ENCODE measurements at places on chromosomes 2 and 18.

GRCh38 chr2:195848119-195848899, 191.3 kb downstream of the SLC39A10 start:
- no peak for DNase-seq

GRCh38 chr2:107801498-107801897, 25.2 kb upstream of the RGPD4 start:
- DNase-seq, result no peak

DNA sequence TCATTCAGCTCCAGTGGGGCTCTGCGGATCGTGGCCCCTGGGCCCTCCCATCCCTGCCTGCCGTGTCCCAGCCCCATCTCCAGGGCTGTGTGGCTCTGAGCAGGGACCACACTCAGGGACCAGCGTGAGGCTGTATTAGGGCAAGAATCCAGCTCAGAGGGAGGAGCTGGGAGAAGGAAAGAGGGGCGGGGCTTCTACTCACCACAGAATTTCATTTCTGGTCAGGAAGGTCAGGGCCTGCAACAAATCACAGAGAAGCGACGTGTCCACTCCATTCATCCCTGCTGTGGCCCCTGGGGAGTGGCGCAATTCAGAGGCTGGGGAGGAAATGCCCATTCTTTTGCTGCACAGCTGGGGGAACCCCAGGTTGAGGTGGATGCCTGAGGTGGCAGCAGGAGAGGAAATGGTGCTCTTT, 828 bp downstream of the CIB4 start:
- DNase-seq, result no peak

GRCh38 chr2:16629044-16629443, 36.6 kb downstream of the CYRIA start:
- no peak for DNase-seq

DNA sequence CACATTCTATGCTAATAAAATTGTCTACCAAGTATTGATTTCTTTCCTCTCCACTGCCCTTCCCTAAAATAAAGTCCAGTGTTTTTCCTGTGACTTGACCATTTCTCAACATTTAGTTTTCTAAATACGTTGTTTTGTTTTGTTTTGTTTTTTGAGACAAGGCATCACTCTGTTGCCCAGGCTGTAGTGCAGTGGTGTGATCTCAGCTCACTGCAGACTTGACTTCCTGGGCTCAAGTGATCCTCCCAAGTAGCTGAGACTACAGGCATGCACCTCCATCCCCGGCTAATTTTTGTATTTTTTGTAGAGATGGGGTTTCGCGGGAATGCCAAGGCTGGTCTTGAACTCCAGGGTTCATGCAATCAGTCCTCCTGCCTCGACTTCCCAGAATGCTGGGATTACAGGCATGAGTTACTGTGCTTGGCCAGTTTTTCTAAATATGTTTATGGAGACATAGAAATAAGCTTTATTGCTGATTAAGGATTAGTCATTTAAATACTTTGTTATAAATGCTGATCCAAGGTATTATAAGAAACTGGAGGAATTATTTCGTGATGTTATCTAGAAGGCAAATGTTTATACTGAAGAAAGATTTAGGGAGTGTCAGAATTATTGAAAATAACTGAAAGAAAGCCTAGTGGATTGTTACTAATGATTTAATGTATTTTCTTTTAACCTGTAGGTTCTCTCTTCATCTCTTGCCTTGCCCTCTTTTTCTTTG, 5.7 kb upstream of the HTR2B start:
- DNase-seq, result no peak

- no peak for DNase-seq
These were observed 1027.2 kb upstream of the ACVR2A start for GRCh38 chr2:146817613-146818012.

DNA sequence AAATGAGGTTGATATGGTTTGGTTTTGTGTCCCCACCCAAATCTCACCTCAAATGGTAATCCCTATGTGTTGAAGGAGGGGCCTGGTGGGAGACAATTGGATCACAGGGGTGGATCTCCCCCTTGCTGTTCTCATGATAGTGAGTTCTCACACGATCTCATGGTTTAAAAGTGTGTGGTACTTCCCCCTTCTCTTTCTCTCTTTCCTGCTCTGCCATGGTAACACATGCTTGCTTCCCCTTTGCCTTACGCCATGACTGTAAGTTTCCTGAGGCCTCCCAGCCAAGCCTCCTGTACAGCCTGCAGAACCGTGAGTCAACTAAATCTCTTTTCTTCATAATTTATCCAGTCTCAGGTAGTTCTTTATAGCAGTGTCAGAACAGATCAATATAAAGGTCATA, 24.7 kb upstream of the FAM124B start:
- DNase-seq, result no peak

DNA sequence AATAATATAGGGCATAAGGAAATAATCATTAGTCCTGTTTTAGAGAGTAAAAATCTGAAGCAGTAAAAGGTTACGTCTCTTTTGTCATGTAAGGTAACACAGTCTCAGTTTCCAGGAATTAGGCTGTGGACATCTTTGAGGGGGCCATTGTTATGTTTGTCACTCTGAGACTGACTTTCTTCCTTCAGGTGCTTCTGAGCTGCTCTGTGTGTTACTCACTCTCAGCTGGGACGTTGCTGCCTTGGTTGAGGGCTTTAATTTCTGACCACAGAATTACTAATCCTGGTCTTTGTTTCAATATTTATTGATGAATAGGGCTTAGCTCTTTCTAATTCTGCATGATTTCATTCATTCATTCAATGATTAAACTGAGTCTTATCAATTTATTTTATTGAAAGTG, 55.9 kb upstream of the SLC38A11 start:
- no peak for DNase-seq

DNA sequence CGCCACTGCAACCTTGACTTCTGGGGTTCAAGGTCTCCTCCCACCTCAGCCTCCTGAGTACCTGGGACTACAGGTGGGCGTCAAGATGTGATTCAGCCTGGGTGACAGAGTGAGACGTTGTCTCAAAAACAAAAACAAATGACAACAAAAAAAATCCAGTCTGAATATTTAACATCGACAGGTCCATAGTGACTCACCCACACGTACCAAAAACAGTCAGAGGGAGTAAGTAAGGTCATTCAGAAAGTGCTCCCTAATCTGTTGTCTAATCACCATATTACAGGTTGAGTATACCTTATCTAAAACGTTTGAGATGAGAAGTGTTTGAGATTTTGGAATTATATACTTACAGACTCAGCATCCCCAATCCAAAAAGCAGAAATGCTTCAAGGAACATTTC, 24.4 kb downstream of the SAP130 start:
- DNase-seq, result no peak

DNA sequence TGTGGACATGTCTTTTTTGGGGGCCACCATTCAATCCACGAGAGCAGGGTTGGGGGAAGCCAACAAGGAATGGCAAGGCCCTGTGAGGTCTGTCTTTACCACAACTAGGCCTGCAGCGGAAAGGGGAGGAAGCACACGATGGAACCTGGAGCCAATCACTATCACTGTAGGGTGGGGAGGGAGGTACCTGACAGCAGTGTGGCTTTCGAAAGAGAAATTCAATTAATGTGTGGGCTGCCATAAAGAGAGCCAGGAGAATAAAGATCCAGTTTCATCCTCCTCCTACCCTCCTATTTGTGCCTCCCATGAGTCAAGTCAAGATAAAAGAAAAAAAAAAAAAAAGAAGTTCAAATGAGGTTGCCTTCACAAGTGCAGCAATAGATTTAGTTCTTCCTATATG, 18.9 kb upstream of the RBMS1 start:
- DNase-seq, result no peak

DNA sequence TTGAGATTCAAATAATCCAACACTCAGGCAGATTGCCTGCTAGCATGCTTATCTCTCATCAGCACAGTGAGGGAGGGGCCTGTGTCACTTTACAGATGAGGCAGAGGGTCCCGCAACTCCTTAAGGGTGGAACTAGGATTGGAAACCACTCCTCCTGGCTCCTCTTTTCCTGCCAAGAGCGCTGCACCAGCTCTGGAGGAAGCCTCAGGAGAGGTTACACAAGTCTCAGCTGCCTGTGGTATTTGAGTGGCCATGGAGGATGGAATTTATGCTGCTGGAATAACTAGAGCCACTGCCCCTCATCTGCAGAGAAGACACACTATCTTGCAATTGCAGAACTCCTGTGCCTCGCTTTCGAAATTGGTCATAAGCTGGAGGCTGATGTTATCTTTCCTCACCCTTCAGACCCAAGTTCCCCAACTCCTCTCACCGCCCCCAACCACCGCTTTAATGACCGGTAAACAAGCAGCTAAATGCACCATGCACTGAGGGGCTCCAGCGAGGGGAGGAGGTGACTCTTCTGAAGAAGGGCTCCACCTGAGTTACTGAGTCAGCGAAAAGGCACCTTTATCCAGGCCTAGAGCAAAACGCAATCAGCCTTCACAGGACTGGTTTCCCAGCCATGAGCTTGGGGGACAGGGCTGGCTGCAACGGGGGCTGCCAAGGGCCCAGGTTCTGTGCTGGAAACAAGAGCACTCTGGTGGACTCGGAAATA, 245.8 kb downstream of the SOX11 start:
- DNase-seq, result no peak

DNA sequence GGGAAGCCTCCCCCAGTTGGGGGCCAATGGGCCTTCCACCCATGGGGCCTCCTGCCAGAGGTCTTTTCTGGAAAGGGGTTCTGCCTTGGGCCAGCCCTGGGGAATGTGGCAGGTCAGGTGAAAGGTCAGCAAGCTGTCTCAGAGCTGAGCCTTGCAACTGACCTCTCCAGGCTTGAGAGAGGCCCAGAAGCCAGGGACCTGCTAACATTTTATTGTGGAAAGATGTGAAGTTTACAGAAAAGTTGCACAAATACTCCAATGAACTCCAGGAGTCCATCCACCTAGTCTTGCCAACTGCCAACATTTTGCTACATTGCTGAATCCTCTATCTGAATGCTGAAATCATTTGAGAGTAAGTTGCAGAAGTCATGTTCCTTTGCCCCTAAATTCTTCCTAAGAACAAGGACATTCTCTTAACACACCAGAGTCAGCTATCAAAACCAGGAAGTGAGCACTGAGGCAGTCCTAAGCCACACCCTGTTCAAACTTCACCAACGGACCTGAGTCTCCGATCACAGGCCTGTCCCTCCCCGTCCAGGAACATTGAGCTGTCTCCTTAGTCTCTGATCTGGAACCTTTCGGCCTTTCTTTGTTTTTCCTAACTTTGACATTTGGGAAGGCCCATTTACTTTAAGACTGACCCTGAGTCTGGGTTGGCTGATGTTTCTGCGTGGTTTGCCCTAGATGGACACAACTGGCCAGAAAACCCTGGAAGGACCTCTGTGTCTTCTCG, 4.0 kb downstream of the SNORC start:
- no peak for DNase-seq

DNA sequence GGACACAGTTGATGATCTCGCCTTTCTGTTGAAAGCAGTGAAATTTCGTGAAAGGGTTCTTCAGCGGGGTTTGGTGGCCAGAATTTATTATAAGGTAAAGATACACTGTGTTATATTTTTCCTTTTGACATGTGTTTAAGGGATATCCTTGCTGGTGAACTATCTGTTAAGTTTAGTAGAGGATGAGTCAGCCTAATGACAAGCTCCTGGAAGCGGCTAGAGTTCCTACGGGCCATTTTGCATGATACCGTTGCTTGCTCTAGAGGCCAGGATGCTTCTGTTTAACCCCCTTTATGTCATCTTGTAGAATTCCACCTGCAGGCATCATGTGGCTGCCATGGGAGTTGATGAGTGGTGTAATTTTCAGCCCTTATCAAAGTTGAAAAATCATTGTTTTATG, 124.8 kb upstream of the BCL2L11 start:
- DNase-seq, result no peak

- no peak for DNase-seq
These were observed 87.9 kb upstream of the MAP4K3 start for GRCh38 chr2:39524756-39525635.

DNA sequence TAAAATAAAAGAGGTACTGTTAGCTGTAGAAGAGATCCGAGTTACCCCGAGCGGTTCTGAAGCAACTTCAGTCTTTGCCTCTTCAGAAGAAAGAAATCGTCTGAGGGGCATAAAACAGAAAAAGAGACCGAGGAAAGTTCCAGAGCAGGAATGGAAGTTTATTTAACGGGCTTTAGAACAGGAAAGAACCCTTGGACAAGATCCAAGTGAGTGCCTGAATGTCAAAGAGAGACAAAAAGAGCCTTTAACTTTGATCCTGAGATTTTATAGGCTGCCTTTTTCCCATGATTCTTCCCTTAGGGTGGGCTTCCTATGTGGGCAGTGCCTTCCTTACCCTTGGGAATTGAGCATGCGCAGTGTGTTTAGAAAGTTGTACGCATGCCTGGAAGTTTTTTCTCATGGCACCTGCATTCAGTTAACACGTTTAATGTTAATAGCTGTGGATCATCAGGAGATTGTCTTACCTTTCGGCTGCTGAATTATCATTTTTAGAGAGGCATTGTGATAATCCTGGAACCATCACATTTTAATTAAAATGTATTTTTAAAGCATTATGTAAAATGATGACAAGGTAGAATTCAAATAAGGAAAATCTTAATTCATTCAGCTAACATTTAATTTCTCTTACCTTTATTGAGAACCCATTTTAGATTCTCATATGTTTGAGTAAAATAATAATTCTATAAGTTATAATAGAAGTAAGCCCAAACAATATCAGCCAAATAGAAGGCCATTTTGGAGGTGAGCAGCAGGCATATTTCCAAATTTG, 269.5 kb upstream of the ZSWIM2 start:
- no peak for DNase-seq

- DNase-seq, result no peak
These were observed 15.2 kb downstream of the ITGAV start for GRCh38 chr2:186605041-186605440.

DNA sequence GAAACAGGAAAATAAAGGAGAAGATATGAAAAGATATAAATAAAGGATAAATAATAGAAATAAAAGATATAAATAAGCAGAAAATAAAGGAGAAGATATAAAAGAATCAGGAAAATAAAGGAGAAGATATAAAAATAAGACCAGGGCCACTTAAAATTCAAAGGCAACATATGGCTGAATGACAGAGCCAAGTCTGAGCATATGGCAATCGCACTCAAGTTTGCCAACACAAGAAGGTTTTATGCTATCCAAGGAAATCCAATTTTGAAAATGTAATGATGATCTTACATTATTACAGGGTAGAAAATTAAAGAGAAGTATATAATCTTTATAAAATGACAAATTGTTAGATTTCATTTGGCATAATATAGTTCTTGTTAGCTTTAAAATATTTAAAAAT, 33.6 kb downstream of the USP40 start:
- no peak for DNase-seq

- DNase-seq, result no peak
These were observed 83.5 kb upstream of the ASAP2 start for GRCh38 chr2:9123069-9123468.

GRCh38 chr2:240246173-240246820, 105.8 kb upstream of the OTOS start:
- no peak for DNase-seq

GRCh38 chr2:62222674-62223073, 26.8 kb downstream of the B3GNT2 start:
- DNase-seq, result no peak

DNA sequence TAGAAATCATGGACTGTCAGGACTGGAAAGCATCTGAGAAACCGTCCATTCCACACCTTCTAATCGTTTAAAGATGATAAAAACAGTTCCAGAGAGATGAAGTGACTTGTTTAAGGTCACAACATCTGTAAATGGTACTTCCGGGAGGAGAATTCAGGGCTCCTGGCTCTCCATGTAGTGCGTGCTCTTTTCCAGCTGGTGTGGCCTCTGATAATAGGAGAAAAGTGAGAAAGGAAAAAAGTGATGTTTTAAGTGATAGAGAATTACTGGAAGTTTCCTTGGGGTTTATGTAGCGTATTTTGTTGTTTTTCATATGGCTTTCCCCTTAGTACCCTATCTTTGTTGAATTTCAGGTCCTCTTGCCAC, 663 bp downstream of the C2orf49 start:
- DNase-seq, result no peak

- no peak for DNase-seq
These were observed 4.3 kb downstream of the DBI start for GRCh38 chr2:119371111-119371510.
